ENCODE measurements at places on chromosomes 7 and 10.

GRCh38 chr7:157903710-157904109 lies 566.9 kb downstream of the DNAJB6 start:
- no peak for DNase-seq

DNA sequence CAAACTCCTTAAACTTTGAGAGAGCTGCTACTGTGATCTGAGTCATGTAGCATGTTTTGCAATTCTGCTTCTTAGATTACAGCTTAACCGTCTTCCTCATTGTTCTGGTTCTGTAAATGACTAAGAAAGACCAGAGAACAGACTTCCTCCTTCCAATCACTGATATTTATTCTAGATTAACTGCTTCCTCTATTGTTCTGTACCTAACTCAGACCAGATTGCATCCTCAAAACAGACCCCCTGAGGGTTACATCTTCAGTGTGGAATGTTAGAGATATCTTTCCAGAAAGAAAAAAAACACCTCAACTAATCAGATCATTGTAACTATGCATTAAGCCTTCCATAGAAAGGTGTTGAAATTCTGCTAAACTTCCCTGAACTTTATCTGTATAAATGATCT lies 5.7 kb upstream of the PIP start:
- DNase-seq, result peak; percentile 80

- DNase-seq, result no peak
These were observed 12.1 kb upstream of the NPFFR1 start for GRCh38 chr10:70295926-70296325.

DNA sequence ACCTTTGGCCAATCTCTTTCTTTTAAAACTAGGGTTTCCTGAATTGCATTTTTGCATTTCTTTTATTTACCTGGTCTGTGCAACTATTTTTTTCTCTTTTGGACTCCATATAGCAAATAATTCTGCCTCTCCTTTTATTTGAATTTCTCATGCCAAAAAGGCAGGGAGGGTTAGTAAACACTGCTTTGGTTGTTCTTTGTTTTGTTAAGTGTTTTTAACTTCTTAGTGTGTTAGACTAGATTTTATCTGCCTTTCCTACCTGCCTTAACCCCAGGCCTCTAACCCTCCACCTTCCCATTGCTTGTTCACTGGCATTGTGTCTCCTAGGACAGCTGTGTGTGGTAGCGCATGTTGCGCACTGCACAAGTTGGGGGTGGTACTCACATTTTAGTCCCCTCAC lies 18.1 kb downstream of the ZMIZ1 start:
- no peak for DNase-seq

GRCh38 chr10:76719006-76719405 lies 918.6 kb downstream of the KCNMA1 start:
- DNase-seq, result no peak

DNA sequence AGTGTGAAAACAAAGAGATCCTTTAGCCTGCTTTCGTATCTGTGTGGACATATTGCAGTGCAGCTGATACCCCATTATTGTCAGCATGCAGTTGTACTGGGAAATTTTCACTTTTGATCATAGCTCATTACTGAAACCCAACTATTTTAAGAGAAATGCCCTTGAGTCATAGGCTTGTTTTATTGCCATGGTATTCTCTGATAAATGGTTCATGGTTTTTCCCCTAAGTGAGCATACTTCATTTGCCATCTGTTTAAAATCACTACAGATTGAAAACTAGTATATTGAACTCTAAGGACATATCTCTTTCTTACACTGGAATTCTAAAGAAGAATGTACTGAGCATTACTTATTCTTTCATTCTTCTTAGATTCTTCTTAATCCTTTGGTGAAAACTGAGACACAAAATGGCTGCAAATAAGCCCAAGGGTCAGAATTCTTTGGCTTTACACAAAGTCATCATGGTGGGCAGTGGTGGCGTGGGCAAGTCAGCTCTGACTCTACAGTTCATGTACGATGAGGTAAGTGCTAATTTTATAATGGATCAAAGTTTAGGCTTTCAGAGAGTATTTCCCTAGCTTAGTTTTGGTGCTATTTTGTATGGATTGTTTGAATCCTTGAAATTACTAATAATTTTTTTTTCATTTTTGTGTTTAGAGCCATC lies 63.0 kb downstream of the RALA start:
- DNase-seq, result no peak

DNA sequence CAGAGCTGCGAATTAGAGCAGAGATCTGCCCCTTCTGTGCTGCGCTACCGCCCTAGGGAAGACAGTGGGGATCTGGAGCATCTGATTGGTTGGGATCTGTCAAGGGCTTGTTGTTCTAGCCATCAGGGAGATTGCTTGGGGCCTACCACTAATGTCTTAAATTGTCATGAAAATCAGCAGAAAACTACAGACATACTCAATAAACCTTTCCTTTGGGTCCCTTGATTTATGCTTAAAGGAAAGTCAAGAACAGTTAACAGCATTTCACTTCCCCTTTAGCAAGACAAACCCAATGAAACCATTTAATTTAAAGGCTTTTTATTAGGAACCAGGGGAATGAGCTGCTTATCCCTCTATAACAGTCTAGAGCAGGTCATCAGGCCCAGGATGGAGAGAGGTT lies 10.0 kb downstream of the SLC25A28 start:
- no peak for DNase-seq

DNA sequence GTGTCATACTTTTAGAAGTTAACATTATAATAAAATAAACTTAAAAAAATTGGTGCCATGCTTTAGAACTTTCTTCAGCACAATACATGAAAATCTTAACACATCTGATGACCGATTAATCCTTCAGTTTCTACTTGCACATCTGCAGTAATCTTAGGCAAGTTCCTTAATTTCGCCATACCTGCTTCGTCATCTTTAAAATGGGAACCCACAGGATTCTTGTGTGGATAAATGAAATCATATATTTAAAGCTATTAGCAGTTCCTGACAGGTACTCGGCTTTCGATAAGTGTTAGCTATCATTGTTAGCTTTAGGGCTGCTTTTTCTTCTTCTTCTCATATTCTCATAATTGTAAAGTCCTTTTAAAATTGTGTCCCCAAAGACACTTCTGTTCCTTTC lies 907 bp upstream of the VPS50 start:
- DNase-seq, result no peak

DNA sequence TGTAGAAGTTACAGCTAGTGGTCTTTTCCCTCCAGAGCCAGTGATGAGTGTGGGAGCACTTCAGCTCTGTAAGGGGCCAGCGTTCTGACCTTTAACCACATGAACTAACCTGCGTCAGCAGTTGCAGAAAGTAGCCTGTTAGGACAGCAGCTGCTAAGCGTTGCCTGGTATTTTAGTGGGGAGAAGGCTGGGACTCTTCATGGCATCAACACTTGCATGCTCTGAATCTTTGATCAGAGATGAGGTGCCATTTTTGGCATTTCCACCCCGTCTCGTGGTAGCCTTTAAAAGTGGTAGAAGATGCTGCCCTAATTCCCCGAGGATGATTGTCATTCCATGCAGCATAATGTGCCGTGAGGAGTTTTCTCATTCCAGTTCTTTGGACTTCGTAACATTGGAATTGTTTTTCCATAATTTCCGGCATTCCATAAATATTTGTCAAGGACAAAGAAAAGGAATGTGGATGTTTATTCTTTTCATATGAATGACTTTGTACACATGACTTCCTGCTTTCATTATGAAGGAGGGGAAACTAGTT lies 92.2 kb downstream of the AVL9 start:
- peak; percentile 94 for DNase-seq

- DNase-seq, result no peak
These were observed 72.6 kb downstream of the MYL10 start for GRCh38 chr7:101556453-101556968.

- DNase-seq, result peak; percentile 68
These were observed 516.7 kb upstream of the CELF2 start for GRCh38 chr10:10500937-10501336.

DNA sequence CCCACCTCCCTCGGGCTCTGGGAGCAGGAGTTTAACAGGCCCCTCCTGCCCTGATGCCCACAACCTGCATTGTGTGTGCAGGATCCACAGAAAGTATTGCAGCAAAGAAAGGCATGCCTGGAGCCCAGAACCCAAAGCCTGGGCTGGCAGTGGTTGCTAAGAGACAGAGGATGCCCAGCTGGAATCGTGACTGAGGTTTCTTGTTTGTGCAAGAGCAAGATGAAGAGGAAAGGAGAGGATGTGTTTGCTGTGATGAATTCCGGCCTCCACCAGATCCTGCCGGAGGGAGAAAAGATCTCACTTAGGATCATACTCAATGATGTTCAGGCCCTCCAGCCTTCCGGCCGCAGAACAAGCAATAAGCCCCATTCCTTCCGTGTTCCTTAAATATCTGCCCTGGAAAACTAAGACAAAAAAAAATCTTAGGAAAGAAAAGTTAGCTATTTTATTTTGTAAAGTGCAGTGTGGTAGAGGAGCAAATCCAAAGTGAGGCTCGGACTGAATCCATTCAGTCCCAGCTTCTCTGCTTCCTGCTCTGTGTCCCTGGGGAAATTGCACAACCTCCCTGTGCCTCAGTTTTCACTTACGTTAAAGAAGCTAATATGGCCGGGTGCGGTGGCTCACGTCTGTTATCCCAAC lies 57.1 kb downstream of the SLIT1 start:
- DNase-seq, result peak; percentile 4

DNA sequence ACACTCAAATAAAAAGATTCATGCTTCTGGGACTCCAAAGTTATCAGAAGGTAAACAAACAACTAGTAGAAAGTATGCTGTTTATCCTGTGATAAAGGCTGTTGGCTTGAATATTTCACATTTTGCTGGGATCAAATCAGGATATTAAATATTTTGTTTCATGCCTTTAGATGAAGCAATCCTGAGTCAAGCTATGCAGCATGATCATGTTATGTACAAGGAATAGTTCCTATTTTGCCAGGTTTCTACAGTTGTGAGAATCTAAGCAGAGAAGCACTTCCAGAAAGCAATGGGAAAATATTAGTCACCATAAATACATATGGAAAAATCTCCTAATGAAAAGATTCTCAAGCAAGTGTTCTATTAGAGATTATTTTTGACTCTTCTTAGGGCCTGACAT lies 262.8 kb upstream of the PCDH15 start:
- DNase-seq, result peak; percentile 1

DNA sequence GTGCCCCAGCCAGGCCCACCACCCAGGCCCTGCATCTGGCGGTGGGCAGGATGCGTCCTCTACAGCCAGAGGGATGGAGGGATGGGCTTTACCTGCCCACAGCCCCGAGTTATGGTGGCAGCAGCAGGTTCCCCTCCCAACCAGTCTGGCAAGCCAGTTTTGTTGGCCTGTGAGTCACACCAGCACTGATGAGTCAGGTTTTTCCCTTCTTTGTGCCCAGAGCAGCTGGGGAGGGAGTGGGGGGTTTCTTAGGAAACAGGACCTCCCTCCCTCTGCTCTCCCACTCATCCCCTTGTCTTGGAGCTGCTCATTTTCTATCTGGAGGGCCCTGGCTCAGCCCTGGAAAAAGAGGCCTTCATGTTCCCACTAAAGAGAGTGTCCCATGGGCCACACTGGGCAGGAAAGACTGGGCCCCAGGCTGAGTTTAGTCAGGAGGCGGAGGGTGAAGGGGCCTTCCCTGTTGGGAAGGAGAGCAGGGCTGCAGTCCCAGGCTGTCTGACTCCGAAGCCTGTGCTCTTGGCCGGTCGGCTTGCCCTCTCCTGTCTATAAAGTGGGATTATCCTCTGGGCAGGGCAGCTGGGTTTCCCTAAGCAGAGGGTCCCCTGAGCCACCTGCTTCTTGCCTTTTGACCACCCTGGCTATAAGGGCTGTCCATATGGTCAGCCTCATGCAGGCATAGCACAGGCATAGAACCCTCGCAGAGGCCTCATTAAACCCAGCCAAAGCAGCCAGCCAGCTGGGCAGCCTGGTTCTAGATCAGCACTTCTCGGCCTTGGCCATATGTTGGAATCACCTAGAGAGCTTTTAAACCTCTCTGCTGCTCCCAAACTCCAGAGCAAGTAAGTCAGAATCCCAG lies 30.2 kb upstream of the ANKRD2 start:
- DNase-seq, result peak; percentile 98

DNA sequence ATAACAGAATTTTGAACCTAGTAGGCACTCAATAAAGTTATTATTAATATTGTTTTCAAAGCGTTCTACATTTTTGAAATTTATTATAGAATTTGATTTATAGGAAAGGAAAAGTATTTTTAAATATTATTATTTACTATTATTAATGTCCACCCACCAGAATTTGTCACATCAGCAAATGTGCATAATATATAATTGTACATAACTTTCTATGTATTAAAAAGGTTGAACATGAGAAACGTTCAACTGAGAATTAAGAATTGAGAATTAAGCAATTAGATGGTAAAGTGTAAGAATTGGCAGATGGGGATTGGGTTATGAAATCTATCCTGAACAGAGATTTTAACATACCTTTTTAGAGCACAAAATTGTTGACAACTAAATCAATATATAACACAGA lies 129.8 kb downstream of the PTN start:
- DNase-seq, result no peak

DNA sequence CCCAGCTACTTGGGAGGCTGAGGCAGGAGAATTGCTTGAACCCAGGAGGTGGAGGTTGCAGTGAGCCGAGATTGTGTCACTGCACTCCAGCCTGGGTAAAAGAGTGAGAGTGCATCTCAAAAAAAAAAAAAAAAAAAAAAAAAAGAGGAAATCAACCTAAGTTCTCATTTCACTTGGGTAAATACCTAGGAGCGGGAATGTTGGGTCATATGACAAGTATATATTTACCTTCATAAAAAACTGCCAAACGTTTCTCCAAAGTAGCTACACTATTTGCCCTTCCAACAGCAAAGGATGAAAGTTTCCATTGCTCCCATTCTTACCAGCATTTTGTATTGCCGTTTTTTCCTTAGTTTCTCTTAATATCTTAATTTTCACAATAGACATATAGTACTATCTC lies 9.8 kb downstream of the P4HA1 start:
- DNase-seq, result no peak

- DNase-seq, result peak; percentile 57
These were observed 103.8 kb downstream of the ATE1 start for GRCh38 chr10:121823993-121824463.

DNA sequence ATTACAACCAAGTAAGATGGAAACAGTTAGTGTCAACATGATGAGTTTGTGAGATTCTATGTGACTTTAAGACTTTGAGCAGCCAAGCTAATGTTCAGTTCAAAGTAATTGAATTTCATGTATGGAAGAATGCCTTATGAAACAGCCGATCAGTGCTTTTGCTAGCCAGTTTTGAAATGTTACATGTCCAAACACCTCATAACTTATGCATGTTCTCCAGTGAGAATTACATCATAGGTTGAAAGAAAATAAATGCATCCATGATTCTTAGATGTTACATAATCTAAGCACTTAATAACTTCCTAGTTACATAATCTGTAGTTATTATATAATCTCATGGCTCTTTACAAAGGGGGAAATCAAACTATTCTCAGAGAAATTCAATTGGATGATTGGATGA lies 211.3 kb downstream of the BICC1 start:
- DNase-seq, result peak; percentile 35
